ENCODE measurements at places on chromosomes 11 and 22.

- no peak for DNase-seq
Observed at GRCh38 chr11:79333355-79333754, 107.5 kb downstream of the TENM4 start.

DNA sequence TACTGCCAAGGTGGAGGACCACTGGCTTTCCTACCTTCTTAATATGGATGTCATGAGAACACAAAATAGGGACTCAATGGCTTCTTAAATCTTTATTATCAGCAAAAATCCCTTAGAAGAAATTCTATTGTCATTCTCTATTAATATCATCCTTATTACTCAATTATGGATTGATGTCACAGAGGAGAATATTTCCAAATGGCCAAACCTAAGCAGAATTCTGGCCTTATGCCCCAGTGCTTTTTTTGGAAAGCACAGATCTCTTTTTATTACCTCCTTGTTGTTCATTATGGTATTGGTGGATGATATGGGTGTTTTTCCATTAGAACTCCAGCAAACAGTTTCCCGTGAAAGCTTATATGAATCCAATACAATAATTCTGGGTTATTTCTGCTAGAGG is 9.9 kb downstream of the CRTAM start:
- DNase-seq, result no peak

DNA sequence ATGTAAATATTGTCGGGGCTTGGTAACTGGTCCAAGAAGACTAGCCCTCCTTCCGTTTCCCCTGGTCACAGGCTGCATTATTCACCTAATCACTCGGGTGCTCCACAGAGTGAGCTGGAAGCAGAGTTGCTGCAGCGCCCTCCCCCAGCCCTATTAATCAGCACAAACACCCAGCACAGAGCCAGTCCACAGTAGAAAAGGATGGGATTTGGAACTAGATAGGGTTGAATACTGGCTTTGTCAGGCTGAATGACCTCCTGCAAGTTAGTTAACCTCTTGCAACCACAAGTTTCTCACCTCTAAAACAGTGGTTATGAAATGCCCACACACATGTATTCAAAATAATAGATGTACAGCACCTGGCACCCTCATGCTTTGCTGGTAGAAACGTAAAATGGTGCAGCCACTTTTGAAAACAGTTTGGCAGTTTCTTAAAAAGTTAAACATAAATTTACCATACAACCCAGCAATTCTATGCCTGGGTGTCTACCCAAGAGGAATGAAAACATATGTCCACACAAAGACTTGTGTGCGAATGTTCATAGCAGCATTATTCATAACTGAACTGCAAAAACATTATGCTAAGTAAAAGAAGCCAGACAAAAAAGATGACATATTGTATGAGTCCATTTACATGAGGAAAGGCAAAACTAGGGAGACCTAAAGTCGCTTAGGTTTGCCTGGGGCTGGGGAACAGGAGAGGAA is 31.7 kb upstream of the APLP2 start:
- DNase-seq, result peak; percentile 17

DNA sequence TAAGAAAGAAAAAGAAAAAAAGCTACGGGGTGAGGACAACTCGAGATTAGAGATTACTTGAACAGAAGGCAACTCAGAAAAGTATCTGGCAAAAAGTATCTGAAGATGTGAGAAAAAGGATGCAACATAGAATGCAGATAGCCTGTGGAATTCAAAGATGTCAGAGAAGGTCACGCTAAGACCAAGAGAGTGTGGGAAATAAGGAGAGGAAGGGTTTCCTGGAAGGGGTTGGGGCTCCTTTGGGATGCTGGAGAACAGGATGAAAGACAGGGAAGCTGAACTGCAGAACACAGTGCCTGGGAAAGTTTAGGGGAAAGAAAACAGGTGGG is 1.2 kb downstream of the GUCY1A2 start:
- DNase-seq, result no peak

DNA sequence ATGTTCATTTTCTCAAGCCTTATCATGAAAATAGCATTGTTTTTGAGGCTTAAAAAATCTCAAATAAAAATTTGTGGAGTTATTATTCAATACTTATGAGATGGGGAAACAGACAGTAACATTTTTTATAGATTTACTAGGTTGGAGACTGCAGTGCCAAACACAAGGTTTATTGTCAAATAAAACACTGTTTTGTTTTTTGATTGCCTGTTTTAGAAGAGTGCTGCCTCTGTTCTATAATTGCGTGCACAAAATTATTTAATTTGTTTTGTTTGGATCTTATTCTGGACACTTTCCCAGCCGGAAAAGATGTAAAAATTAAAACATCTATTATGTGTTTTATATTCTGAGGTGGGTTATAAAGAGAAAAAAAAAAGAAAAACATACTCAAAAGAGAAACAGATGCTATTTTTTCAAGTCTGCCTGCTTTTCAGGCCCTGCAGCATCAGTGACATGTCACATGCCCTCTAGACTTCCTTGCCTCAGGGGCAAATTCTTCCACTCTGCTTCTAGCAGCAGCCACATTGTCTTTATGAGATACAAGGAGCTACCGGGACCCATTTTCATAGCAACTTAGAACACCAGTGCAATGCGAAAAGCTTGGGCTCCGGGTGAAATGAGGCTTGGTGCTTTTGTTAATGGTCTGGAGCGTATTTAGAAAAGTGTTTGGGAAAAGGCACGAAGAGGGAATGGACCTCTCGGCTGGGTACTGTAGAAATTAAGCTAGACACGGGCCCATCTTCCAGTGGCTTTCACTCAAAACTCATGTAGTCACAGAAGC is 77.5 kb downstream of the EFCAB6 start:
- no peak for DNase-seq

DNA sequence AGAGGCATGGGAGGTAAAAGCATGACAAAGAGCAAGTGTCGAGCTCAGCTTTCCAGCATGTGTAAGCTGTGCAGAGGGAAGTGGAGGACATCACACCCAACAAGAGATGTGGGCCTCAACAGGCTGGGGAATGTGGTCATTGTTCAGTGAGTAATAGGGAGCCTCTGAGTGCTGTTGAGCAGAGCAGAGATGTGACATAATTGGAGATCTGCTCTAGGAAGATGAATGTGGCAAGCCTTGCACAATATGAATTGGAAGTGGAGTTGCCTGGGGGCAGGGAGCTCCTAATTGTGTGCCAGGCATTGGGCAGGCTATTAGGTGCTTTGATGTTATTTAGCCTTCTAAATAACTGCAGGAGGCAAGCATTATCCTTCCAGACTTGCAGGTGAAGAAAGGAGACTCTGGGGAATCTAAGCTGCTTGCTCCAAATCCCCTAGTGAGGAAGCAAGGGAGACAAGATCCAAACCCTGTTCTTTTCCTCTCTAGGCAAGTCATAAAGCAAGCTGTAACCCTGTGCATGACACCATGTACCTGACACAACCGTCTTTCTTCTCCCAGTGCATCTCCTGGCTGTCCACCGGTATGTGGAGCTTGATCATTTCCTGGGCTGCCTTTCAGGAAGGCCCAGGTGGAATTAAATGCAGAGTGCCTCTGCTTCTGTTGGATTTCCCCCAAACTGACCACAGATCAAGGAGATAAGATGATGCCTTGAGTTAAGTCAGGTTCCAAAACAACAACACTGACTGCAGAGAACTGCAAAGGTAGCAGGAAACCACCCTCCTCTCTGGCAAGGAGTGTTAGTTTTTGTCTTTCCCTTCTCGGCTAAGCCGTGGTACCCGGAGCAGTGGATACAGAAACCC is 221.4 kb downstream of the TENM4 start:
- no peak for DNase-seq

Measured in K562 (cell line).